Omental fat pad (tissue), 4 donors: ENCODE measurements at places on chromosomes 5 and 9. TPM values are rescaled to one million over a fixed set of nuclear protein-coding genes. Genes with fewer than 3 reads are reported as not detected.

DNA sequence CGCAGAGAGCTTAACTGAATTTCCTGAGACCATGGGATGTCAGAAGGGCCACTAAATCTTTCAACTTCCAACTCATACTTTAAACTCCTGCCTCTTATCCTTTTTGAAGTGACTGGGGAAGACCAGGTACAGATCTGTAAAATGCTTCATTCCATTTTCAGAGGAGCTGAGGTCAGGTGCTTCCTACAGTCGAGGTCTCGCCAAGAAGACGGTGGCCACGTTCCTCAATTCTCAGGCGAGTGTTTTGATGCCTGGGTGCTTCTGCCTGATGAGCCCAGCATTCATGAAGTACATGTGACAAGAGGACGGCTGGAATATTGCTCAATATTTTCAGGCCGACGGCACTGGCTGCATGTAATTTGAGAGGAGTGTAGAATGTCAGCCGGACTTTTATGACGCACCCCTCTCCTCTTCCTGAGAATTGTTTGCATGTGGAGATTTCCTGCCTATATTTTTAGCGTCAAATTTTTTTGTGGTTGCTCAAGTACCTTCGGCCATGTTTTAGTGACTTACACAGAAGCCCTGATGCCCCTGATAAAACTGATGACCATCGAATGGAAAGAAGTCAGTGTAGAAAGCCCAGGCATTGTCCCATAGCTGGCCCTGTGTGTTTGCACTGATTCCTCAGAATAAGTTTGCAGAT lies 38.8 kb upstream of the GLRX start:
- DNase-seq = no peak

- DNase-seq = no peak
These were observed 53.8 kb downstream of the ADRB2 start for GRCh38 chr5:148880197-148880596.

DNA sequence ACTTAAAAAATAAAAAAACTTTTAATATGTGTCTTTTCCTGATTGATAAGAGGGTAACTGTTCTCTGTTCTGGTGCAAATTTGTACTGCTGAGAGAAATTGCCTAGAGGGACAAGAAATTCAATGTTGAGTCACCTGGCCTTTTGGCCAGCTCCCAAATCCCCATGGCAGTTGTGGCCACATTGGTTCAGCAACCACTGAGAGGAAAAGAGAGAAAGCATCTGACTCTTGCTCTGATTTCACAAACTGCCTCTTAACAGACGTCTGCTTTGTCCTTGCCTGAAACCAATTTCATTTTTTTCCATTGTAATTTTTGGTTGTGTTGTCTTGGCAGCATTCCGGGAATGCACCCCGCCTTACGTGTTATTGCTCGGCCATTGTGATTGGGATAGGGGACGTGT lies 42.4 kb downstream of the NTRK2 start:
- no peak for DNase-seq

DNA sequence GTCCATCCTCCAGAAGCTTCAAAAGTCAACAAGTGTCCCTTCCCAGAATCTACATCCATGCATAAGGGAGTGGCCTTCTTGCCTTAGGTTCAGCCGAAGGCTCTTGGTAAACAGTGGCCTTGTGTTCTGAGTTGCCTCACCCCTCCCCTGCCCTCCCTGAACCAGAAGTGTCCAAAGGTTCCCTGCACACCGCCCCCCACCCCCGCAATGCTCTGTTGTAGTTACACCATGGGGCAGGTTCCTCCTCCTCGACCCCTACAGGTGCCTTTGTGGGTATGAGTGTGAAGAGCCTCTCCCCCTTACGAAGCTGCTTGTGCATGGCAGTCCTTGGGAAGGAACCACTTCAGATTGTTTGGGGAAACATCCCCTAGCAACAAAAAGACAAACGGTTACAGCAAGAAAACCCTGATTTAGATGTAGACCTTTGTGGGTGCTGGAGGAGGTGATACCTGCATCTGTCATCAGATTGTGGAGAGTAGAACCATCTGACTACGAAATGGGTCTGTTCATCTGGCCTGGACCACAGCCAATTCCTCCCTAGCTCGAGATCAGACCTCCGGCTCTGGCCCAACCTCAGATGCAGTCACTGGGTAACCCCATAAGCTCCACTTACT lies 7.1 kb downstream of the SPACA9 start:
- DNase-seq = no peak

- DNase-seq = no peak
These were observed 73.3 kb upstream of the TXNDC8 start for GRCh38 chr9:110410961-110411360.

DNA sequence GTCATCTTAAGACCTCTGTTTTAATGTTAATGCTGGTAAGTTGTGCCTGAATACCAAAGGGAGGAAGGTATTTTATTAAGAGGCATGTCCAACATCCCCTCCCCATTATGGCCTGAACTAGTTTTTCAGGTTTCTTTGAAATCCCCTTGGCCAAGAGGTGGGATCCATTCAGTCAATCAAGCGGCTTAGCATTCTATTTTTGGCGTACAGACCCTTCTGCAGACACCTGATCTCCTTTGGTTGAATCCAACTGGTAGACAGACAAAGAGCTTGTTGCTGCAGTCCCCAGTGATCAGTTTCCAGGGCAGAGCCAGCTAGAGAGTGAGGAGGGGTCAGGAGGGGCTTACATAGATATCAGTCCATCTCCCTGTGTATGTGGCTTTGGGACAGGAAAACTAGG lies 7.9 kb upstream of the KCNMB1 start:
- no peak for DNase-seq

GRCh38 chr5:84378420-84378819 lies 6.3 kb downstream of the EDIL3 start:
- no peak for DNase-seq

DNA sequence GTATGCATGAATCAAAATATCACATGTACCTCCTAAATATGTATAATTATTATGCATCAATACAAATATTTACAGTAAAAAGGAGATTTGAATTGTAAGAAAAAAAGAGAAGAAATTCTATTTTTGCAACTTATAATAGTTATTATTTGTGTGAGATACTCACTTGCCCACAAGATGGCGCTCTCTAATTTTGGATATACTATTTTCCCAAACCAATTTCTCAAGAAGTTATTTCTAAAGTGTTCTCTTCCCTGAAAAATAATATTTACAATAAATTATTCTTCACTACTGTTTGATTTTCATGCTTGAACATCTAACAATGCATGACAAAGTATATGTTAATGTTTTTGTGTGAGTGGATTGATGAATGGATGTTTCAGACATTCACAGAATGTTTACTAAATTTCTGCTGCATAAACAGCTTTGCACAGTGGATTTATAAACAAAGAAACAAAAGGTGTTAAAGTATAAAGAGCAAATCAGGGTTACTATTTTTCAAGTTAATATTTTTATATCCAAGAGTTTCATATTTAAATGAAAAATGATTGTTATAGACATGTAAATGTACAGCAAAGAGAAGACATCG lies 503.4 kb downstream of the PDE4D start:
- no peak for DNase-seq

- no peak for DNase-seq
These were observed 1.6 kb downstream of the PDGFRB start for GRCh38 chr5:150153957-150154617.

GRCh38 chr9:37293664-37294524 lies 128.6 kb upstream of the GRHPR start:
- no peak for DNase-seq

GRCh38 chr5:1846583-1846982 lies 36.1 kb downstream of the IRX4 start:
- DNase-seq = no peak

DNA sequence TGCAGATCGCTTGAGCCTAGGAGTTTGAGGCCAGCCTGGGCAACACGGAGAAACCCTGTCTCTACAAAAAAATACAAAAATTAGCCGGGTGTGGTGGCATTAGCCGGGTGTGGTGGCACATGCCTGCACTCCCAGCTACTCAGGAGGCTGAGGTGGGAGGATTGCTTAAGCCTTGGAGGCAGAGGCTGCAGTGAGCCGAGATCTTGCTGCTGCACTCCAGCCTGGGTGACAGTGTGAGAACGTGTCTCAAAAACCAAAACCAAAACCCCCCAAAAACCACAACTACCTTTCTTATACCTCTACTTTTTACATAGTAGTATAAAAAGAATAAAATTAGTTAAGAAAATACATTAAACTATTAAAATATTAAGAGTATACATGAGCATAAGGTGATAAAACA lies 121.2 kb downstream of the RAPGEF6 start:
- DNase-seq = no peak

- no peak for DNase-seq
These were observed 194.0 kb downstream of the EFNA5 start for GRCh38 chr5:107476783-107477182.

- no peak for DNase-seq
These were observed 14.6 kb upstream of the LAMC3 start for GRCh38 chr9:130994135-130995085.

DNA sequence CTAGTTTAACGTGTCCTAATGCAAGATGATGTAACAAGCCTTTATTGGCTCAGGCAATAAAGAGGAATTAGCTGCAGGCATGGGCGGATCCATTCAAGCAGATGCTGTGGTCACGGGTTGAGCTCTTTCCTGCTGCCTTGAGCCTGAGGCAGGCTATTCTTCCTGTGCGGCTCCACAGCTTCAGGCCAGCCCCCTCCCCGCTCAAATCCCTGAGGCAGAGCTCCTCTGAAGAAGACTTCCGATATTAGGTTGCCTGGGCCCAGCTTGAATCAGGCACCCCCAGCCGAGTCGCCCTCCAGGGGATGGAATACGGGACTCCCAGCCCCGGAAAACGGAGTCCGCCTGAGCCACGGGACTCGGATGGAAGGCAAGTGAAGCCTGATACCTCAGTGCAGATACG lies 95.0 kb upstream of the RUFY1 start:
- no peak for DNase-seq

GRCh38 chr5:9456435-9457042 lies 89.3 kb downstream of the SEMA5A start:
- DNase-seq = no peak

DNA sequence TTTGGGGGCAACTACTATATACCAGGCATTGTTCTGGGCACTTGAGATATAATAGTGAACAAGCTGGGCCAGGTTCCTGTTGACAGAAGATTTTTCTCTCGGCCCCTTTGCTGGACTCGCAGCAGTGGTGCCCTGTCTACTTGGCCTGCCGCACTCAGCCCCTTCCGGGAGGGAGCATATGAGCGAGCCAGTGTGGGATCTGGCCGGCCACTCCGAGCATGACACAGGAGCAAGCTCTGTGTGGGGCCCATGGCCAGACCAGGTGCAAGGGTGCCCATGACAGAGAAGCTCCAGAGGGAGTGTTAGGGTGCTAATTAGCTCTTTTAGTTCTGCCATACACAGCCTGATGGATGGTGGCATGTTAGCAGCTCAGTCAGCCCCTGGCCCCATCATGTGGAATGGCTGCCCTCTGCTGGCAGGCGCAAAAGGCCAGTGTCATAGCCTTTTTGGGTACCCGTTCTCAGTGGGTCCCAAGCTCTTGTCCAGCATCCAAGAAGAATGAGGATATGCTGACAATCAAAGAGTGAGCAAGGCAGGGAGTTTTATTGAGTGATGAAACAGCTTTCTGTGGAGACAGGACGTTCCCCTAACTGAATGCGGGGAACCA lies 9.3 kb upstream of the KIF4B start:
- DNase-seq = no peak

DNA sequence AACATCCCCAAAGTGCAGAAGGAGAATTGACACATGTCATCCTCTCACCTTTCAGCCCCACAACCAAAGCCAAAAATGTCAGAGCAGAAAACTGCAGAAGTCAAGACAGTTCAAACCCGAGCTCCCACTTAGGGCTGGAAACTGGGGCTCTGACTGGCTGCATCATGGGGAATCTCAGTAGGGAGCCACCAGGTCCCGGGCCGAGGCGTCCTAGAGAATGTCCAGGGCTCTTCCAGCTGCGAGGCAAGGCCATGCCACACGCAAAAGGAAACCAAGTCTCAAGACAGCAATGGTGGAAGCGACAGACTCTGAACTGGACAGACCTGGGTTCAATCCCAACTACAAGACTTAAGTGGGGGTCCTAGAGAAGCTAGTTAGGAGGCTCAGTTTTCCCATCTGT lies 13.8 kb downstream of the SH3PXD2B start:
- DNase-seq = no peak

DNA sequence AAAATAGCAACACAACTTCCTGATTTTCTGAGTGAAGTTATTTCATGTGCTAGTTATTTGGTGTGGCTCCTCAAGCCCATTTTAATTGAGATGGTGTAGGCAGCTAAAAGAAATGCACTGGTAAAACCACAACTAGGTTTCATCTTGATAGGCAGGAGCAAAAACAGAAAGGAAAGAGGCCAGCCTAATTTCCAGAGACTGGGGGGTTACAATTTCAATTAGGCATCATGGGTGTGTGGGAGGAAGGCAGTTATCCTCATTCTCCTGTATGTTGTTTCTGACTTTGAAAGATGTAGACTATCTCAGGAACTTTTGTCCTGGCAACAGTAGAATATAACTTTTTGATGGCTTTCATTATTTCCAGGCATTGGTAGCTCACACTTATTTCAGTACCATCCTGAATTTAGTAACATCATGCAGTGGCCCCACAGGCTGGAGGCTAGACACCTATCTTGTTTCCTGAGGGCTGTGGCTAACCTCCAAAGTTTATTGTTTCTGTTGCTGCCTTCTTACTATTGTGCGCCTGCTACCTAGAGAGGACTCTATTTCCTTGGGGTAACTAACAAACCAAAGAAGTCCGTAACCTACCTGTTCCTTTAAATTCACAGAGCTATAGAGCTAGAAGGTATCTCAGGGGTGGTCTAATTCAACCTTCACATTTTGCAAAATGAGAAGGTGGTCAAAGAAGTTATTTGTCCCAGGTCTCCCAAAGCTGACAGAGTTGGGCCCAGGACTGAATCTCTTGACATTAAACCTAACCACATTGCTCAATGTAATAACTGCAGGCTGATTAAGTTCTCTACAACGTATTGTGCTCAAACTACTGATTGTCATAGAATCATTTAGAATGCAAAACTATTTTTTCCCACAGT lies 42.4 kb downstream of the FYB1 start:
- no peak for DNase-seq

ZNG1E gene
- 22.3 TPM for total RNA-seq

PCDHGA2 gene
- total RNA-seq = 6.6 TPM

ANKDD1B gene
- 0.60 TPM for total RNA-seq

NTMT1 gene
- 37.9 TPM for total RNA-seq

C9orf153 gene
- total RNA-seq = 0.38 TPM

UNC13B gene
- total RNA-seq = 22.9 TPM

WWC1 gene
- total RNA-seq = 12.2 TPM

PRDM9 gene
- total RNA-seq = not detected

PCDHA10 gene
- total RNA-seq = 2.3 TPM

SLC6A3 gene
- 0.60 TPM for total RNA-seq

FBP1 gene
- total RNA-seq = 6.9 TPM

GFI1B gene
- not detected for total RNA-seq

PCDHA1 gene
- total RNA-seq = not detected

GKAP1 gene
- total RNA-seq = 6.9 TPM

PIP5K1B gene
- 1.9 TPM for total RNA-seq
